Naive thymus-derived CD4-positive, alpha-beta T cell (primary cell): ENCODE measurements at places on chromosomes 13 and 19.

GRCh38 chr19:18118420-18119012 lies 20.9 kb downstream of the MAST3 start:
- DNase-seq = no peak

DNA sequence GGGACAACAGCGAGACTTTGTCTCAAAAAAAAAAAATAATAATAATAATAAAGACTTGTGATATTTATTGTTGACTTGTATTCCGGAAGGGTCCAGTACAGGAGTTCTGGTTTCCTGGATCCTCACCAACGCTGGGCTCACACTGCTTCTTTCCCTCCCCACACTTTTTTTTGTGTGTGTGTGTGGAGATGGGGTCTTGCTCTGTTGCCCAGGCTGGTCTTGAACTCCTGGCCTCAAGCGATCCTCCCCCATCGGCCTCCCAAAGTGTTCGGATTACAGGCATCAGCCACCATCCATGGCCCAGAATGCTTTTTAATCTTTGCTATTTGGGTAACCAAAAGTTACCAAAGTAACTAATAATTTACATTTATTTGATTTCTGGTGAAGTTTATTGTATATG lies 39.1 kb downstream of the SIPA1L3 start:
- DNase-seq = no peak

- no peak for DNase-seq
Measured at GRCh38 chr19:42018503-42019193, 24.6 kb upstream of the ATP1A3 start.

DNA sequence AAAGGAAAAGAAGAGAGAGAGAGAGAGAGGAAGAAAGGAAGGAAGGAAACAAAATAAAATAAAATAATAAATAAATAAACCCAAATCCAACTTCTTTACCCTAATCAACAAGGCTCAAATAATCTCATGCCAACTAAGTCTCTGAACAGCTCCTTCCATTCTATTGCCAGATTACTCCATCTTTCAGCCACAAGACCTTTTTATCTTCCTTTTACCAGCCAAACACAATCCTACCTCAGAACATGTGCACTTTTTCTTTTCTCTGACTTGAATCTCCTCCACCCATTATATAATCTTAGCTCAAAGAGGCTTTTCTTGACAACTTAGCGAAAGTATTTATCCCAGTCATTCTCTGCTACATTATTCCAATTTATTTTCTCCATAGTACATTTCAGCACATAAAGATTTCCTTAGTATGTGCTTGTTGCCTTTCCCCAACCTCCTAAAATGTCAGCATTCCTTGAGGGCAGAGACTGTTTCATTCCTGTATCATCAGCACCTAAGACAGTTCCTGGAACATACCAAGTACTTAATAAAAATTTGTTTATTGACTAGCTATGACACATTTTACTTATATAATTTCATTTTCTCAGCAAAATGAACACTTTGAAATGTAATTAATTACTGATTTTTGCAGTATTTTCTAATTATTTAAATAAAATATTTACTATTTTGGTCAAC lies 33.5 kb upstream of the USPL1 start:
- no peak for DNase-seq

GRCh38 chr19:22622901-22623840 lies 11.0 kb upstream of the ZNF492 start:
- DNase-seq = no peak

- no peak for DNase-seq
Measured at GRCh38 chr13:75832812-75833211, 196.7 kb downstream of the LMO7 start.

DNA sequence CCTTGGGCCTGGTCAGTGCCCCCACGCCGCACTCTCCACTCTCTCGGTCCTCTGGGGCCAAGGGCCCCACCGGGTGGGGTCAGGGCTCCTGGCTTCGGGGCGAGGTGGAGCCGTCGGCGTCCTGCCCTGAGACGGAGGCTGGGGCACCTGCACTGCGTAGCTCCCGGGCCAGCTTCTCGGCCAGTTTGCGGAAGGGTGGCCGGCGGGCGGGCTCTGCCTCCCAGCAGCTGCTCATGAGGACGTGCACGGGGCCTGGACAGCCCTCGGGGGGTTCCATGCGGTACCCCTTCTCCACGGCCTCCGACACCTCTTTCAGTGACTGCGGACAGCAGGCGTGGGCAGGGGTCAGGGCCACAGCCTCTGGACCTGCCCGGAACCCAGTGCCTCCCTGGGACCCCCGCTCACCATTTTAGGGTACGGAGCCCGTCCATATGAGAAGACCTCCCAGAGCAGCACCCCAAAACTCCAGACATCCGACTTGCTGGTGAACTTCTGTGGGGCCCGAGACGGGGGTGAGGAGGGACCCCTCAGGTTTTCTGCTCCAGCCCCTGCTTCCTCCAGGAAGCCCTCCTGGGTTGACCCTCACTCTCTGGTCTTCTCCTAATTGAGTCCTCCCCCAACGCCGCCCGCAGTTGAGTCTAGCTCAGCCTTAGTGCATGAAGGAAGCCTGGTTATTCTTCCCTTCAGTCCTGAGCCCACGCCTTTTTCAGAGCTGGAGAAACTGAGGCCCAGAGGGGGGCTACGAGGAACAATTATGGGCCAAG lies 6.3 kb upstream of the RAX2 start:
- no peak for DNase-seq

GRCh38 chr13:42412812-42413483 lies 141.0 kb downstream of the AKAP11 start:
- DNase-seq = no peak

DNA sequence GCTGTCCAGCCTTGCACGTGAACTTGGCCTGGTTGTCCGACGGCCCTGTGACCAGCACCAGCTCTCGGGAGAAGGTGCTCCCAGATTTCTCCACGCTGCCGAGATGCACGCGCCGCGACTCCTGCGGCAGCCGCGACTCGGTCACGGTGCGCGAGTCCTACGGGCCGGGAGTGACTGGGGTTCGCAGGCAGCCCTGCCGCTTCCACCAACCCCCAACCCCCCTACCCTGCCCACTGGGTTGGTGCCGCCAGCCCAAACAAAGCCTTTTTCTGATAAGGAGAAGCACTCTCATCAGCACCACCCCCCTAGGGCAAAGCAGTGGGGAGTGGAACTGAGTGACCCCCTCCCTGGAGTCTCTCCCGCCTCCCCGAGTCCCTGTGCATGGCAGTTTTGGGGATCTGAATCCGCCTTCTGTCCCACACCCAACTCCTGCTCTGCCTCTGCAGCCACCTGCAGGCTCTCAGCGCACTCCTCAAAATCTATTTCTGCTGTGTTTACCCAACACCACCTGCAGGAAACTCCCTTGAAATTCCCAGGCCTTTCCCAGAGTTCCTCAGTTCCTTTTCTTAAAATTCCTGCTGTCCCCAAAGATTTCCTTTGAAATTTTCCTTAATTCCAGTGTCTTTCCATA lies 6.2 kb downstream of the NPHS1 start:
- no peak for DNase-seq

GRCh38 chr13:79684371-79684770 lies 203.4 kb downstream of the NDFIP2 start:
- DNase-seq = no peak

- no peak for DNase-seq
Measured at GRCh38 chr13:31184981-31185645, 14.7 kb upstream of the B3GLCT start.

- no peak for DNase-seq
Measured at GRCh38 chr19:33794683-33795369, 1.8 kb upstream of the KCTD15 start.

DNA sequence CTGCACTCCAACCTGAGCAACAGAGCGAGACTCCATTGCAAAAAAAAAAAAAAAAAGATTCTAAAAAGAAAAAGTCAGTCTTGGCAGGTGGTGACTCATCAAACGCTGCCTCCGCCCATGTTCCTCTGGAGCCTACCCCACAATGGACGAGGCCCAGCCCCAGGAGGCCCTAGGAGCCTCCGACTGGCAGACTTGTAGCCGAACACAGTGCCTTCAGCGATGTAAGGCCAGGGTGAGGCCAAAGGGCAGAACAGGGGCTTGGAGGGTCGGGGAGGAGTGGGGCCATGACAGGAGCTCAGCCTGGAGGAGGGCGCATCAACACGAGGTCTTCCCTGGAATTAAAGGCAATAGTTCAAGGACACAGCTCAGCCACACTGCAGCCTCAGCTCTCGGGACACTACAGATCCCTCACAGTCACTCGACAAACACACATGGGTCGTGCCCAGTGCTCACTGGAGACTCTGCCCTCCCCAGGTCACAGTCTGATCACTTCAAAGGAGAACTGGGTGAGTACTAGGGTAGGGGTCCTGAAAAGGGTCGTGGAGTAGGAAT lies 5.1 kb downstream of the USE1 start:
- DNase-seq = no peak
